ENCODE measurements at places on chromosomes 4 and X.

- DNase-seq, result no peak
Measured at GRCh38 chr4:112279882-112280315, 5.8 kb downstream of the TIFA start.

GRCh38 chr4:7952615-7953014 lies 13.0 kb upstream of the AFAP1 start:
- DNase-seq, result no peak

DNA sequence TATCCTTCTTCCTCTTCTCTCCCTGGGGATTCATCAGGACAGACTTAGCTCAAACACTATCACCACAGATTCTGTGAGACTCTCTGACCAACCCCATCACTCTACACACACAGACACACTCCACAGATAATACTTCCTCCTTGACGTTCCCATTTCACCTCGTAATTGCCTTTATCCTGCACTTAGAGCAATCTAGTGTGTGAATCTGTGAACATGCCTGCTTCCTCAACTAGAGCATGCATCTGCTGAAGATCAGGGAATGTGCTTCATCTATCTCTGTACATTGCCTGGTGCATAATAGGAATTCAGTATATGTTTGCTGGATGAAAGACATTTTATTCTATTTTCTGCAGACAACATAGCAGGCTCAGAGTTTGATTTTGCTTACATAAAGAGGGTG lies 25.1 kb upstream of the HS6ST2 start:
- DNase-seq, result no peak

DNA sequence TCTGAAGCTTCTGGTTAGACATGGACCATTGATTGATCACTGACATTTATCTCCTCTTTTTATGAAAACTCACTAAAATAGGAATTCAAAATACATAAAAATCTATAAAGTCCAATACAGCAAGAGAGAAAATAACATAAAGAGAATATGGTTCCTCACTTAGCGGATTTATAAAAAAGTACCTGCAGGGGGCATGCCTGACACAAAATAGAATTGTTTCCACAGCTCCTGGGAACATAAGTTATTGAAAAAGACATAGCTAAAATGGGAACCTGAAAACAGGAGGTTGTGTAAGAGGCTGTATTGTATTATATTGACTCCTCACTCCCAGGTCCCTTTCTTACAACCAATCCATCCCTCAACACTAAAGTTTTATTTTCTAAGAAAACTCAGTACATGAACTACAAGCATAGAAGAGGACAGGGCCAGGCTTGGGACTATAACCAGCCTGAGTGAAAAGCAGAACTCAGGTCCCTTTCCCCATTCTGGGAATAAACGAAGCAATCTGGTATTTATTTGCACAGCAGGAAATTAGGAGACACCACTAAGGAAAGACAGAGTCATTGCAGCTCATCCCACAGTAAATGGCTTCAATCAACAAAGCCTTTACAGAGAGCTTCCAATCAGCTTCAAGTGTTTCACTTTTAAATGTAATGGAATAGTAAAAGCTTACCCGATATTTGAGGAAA lies 121.1 kb upstream of the NDST4 start:
- peak; percentile 25 for DNase-seq

DNA sequence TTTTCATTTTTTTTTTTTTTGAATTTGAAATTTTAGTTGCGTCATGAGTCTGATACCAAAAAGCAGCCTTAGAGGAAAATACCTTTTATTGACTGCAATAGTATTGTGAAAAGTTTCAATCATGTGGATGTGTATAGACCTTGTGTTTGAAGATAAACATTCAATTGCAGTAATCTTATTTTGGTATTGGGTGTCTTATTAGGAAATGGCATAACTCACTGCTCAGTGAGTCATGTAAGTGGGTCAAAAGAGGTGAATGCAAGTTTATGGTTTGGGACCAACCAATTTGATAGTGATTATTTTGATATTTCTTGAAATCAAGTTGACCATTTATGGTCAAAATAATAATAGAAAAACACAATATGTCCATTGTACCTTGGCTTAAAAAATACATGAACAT lies 627.8 kb upstream of the SLIT2 start:
- no peak for DNase-seq
